Sigmoid colon (tissue), 7 donors: ENCODE measurements at places on chromosomes 7 and 10. TPM values are rescaled to one million over a fixed set of nuclear protein-coding genes. Genes with fewer than 3 reads are reported as not detected.

- no peaks in the 10 kb centered on the region for H3K36me3 ChIP-seq
- H3K4me3 ChIP-seq, result no peak overlapping the region
- H3K27ac ChIP-seq, result no peak overlapping the region
Measured at GRCh38 chr10:111137007-111137406, 60.2 kb downstream of the ADRA2A start.

DNA sequence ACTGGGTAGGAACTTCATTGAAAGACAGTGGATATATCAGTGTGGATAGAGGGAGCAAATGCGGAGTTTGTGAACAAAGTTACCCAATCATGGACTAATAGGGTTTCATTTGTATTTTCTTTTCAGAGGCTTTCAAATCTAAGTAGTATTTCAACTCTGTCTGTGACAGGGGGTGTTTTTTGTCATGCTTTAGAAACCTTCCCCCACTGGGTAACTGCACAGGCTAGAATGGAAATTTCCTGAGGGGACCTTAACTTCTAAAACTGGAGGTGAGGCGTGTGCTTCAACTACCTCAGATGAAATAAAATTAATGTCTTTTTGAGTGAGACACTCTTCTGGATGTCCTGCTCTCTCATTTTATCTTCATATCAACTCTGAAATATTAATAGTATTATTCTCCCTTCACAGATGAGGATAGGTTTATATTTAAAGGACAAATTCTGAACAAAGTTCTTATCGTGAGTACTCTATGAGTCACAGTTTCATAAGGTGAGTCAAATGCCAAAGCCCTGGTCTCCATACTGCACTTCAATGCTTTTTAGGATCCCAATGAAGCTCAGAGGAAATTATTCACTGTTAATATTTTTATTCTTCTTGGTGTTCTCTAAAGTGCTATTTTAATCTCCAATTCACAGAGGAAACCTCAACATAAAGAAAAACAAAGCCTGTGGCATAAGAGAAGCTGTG, 770.6 kb downstream of the CCSER2 start:
- no peaks in the 10 kb centered on the region for H3K4me1 ChIP-seq
- H3K27me3 ChIP-seq, result no peaks in the 10 kb centered on the region
- H3K36me3 ChIP-seq, result no peaks in the 10 kb centered on the region
- H3K4me3 ChIP-seq, result no peak overlapping the region

DNA sequence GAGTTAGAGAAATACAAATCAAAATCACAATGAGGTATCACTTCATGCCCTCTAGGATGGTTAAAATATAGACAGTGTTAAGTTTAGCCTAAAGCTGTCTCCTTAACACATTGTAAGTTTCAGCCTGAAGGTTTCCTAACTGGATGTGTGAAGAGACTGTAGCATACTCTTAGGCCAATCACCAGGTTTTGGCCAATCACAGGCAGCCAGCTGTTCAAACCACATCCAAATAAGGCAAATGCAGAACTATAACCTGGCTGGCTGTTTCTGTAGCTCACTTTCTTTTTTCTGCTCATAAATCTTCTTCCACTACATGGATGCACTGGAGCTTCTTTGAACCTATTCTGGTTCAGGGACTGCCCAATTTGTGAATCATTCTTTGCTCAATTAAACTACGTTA, 19.7 kb downstream of the ESYT2 start:
- DNase-seq, result no peak
- peak overlapping the region; percentile 31 for H3K27ac ChIP-seq
- H3K27me3 ChIP-seq, result no peaks in the 10 kb centered on the region
- no peaks in the 10 kb centered on the region for H3K4me1 ChIP-seq

DNA sequence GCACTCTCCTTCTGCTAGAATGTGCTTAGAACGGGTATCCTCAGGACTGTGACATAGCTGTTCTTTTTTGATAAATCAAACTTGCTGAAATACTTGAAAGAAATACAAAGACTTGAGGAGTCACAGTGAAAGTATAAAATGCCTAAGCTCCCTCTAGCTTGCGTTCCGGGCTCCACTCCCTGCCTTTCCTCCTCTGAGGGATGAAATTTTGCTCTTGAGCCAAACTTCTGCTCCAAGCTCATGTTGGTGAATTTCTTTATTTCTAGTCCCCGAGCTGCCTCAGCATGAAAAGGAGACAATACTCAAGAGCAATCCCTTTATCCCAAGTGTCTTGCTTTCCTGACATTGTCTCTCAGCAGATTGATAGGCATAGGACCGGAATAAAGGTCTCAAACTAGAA, 499.6 kb upstream of the ADARB2 start:
- H3K27me3 ChIP-seq, result no peaks in the 10 kb centered on the region
- no peak overlapping the region for H3K4me3 ChIP-seq
- no peaks in the 10 kb centered on the region for H3K4me1 ChIP-seq
- DNase-seq, result no peak

DNA sequence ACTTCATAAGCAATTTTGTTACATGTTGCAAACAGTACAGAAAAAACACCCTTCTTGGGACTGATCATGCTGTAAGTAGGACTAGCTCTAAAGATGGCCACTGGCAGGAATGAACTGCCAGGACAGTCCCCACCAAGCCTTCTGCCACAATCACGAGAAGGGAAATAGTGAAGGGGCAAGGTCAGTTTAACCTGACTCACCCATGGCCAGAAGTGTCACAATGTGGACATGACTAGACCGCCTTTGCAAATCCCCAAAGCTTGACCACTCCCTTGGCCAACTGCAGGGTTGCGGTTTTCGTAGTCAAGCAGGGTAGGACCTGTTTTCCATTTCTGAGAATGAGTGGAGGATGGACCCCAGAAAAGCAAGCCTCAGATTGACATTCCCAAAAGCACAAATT, 19.4 kb upstream of the FRAT2 start:
- no peak for DNase-seq
- no peaks in the 10 kb centered on the region for H3K27me3 ChIP-seq
- no peak overlapping the region for H3K27ac ChIP-seq
- no peak overlapping the region for H3K4me3 ChIP-seq

- no peaks in the 10 kb centered on the region for H3K36me3 ChIP-seq
- H3K27ac ChIP-seq, result no peak overlapping the region
- no peak for DNase-seq
- no peaks in the 10 kb centered on the region for H3K4me1 ChIP-seq
- H3K27me3 ChIP-seq, result no peaks in the 10 kb centered on the region
- no peak overlapping the region for H3K4me3 ChIP-seq
Measured at GRCh38 chr10:106925191-106925590, 239.3 kb downstream of the SORCS1 start.

- DNase-seq, result peak; percentile 98
- no peak overlapping the region for H3K4me3 ChIP-seq
- no peaks in the 10 kb centered on the region for H3K27me3 ChIP-seq
- no peaks in the 10 kb centered on the region for H3K36me3 ChIP-seq
Measured at GRCh38 chr10:78215645-78216044, 182.0 kb downstream of the RPS24 start.

DNA sequence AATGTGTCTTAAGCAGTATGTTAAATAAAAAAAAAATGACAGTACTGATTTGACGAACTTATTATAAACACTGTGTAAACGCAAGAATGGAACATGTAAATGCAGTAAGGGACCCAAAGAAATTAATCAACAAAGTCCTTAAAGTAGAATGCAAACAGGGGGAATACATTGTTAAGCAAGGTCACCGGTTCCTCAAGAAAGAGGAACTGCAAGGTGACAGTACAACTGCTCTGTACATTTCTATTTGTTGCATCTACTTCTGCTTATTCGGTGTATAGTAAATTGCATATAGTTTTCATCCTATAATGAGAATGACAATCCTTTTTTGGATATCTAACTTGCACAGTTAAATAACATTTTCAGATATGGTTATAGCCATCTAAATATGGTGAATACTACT, 387.0 kb upstream of the SEMA3D start:
- H3K27ac ChIP-seq, result no peak overlapping the region
- no peak overlapping the region for H3K4me3 ChIP-seq
- DNase-seq, result no peak

DNA sequence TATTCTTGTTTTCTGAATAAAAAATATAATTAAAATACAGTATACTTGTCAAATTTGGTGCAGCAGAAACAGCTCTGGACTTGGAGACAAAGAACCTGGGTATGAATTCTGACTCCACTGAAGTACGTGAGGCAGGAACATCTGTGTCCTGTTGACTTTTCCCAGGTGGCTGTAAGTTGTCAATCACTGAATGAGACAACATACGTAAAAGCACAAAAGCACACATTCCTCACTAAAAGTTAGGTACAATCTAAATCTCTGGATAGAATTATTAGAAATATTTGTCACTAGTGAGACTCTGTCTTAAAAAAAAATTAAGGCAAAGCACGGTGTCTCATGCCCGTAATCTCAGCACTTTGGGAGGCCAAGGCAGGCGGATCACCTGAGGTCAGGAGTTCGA, 18.1 kb downstream of the CFAP58 start:
- no peaks in the 10 kb centered on the region for H3K36me3 ChIP-seq
- no peak overlapping the region for H3K4me3 ChIP-seq
- H3K4me1 ChIP-seq, result no peaks in the 10 kb centered on the region
- H3K27ac ChIP-seq, result no peak overlapping the region
- DNase-seq, result no peak

GRCh38 chr10:126397640-126398382, 9.5 kb upstream of the ADAM12 start:
- H3K4me3 ChIP-seq, result no peak overlapping the region
- H3K36me3 ChIP-seq, result no peaks in the 10 kb centered on the region
- H3K27ac ChIP-seq, result no peak overlapping the region
- no peak for DNase-seq
- no peaks in the 10 kb centered on the region for H3K4me1 ChIP-seq

- no peak for DNase-seq
- no peak overlapping the region for H3K27ac ChIP-seq
- H3K4me1 ChIP-seq, result no peaks in the 10 kb centered on the region
- no peaks in the 10 kb centered on the region for H3K27me3 ChIP-seq
Measured at GRCh38 chr7:53350241-53350640, 314.8 kb downstream of the POM121L12 start.

DNA sequence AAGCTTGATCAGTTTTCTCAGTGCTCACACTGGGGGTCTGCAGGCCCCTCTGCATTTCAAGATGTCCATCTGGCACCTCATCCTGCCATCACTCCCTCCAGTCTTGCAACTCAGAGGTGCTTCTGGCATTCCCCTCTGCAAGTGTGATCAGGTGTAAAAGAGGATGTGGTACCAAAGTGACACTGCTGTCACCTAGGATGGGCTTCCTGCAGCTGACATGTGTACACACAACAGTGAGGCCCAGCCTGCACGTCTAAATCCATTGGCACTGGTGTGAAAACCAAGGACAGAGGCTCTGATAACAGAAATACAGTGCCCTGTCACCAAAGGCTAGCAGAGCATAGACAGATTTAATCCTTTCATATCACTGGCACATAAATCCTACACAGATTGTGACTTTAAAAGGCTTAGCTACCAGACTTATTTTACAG, 162.5 kb upstream of the CELF2 start:
- H3K36me3 ChIP-seq, result no peaks in the 10 kb centered on the region
- no peaks in the 10 kb centered on the region for H3K4me1 ChIP-seq
- DNase-seq, result no peak
- H3K4me3 ChIP-seq, result no peak overlapping the region

DNA sequence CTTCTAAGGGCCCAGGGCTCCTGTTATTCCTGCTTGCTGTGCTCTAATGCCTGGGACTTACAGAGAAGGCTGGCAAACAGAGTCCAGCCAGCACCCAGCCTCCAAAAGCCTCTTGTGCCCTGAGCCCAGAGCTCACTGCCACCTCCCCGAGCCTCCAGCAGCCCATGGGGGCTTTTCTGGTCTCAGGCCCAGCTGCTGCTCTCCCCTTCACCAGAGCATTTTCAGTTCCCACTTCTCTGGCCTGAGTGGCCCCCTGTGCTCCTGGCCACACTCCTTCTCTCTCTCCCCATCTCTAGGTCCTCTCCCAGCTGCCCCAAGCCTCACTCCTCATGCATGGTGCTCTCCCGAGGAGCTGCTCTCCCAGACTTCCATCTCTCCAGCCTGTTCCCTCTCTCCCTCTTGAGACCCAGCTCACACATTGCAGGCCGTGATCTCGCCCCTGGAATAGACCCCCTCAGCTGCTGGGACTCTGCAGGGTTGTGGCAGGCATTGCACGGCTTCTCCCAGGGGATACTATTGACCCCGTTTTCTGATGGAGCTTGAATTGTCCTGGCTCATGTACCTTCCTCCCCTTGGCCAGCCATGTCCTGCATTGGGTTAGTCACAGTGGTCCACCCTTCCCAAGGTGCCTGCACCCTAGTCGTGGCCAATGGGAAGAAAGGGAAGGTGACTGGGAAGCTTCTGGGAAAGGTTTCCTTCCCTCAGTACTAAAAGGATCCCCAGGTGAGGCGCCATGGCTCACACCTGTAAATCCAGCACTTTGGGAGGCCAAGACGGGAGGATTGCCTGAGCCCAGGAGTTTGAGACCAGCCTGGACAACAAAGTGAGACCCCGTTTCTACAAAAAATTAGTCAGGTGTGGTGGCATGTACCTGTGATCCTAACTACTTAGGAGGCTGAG, 9.0 kb upstream of the RASSF4 start:
- peaks cover 14% of the 10 kb centered on the region for H3K4me1 ChIP-seq
- no peak overlapping the region for H3K4me3 ChIP-seq
- no peaks in the 10 kb centered on the region for H3K27me3 ChIP-seq

DNA sequence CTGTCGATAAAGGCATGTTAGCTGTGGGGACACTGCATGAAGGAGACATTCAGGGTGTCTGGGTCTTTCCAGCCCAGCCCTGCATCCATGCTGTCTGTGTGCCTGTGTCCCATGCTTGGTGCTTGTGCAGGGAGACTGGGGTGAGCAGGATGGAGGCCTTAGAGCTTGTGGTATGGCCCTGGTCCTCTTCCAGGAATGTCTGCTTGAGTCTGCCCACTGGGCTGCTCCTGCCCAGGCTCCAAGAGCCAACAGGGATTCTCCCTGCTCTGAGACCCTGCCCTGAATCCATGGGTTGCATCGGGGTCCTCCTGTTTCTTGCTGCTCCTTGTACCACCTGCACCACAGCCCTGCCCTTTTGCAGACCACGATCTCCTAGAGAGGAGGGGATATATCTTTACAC, 31.4 kb upstream of the ARHGAP22 start:
- no peak for DNase-seq
- H3K27ac ChIP-seq, result no peak overlapping the region
- H3K36me3 ChIP-seq, result no peaks in the 10 kb centered on the region
- H3K4me1 ChIP-seq, result peaks cover 12% of the 10 kb centered on the region
- no peaks in the 10 kb centered on the region for H3K27me3 ChIP-seq

DNA sequence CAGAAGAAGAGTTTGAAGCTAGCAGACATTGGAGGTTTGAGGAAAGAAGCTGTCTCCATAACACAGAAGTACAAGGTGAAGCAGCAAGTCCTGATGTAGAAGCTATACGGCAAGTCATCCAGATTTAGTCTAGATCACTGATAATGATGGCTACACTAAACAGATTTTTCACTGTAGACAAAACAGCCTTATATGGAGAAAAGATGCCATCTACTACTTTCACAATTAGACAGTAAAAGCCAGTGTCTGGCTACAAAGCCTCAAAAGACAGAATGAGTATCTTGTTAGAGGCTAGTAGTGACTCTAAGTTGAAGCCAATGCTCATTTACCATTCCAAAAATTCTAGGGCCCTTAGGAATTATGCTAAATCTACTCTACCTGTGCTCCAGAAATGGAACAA, 85.1 kb downstream of the SNX13 start:
- no peak for DNase-seq
- H3K4me1 ChIP-seq, result no peaks in the 10 kb centered on the region
- no peaks in the 10 kb centered on the region for H3K27me3 ChIP-seq
- no peak overlapping the region for H3K27ac ChIP-seq

The CCDC3 gene
- 6.9 TPM for total RNA-seq

The MICALL2 gene
- total RNA-seq, result 31.6 TPM

The CARD11 gene
- total RNA-seq, result 0.71 TPM

The ZPBP gene
- total RNA-seq, result not detected
